ENCODE measurements at places on chromosomes 4 and X.
A peak's percentile ranks its signal among the peaks of the same experiment; 100 is the strongest.

GRCh38 chrX:103467887-103468286 is 51.4 kb downstream of the RAB40A start:
- DNase-seq: no peak

DNA sequence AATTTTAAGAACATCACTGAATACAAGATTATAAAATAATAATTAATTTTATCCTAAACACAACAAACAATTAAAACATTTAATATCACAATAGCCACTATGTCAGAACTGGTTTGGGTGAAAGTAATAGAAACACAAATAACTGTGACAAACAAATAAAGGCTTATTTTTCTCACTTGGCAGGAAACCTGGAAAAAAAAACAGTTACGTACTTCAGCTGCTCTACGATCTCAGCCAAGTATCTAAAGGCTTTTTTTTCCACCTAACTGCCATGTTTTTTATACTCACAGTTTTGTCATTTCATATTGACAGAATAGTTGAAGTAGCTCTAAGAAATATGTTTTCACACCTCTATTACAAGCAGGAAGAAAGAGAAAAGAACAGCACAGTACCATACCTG is 284.8 kb upstream of the INTU start:
- DNase-seq: no peak

GRCh38 chr4:113695328-113696169 is 66.0 kb downstream of the CAMK2D start:
- DNase-seq: no peak

- no peak for DNase-seq
Observed at GRCh38 chr4:152696764-152697261, 17.0 kb upstream of the TMEM154 start.

DNA sequence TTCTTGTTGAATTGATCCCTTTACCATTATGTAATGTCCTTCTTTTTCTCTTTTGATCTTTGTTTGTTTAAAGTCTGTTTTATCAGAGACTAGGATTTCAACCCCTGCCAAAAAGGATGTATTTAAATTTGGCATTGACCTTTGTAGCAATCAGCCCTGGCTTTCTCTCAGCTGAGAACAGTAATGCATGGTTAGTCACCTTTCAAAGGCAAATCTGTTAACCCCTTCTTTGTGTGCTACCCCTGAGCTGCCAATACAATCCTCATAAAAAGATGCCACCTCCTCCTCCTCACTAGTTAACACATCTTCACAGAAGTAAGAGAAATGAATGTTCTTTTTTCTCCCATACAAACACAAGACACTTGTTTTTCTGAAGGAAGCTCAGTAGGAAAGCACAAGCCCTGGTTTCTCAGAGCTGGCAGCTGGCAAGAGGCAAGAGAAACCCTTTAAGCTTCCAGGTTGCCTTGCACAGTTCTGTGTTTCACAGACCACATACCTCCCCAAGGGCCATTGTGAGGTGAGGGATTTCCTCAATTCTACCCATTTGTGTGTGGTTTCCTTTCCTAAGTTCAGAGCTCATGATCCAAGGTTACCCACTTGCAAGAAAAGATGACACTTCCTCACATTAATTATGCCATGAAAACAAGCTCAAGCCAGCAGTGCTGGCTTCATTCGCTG is 122.6 kb downstream of the RCHY1 start:
- no peak for DNase-seq

- DNase-seq: no peak
Observed at GRCh38 chr4:6961496-6962210, 52.0 kb downstream of the TBC1D14 start.

DNA sequence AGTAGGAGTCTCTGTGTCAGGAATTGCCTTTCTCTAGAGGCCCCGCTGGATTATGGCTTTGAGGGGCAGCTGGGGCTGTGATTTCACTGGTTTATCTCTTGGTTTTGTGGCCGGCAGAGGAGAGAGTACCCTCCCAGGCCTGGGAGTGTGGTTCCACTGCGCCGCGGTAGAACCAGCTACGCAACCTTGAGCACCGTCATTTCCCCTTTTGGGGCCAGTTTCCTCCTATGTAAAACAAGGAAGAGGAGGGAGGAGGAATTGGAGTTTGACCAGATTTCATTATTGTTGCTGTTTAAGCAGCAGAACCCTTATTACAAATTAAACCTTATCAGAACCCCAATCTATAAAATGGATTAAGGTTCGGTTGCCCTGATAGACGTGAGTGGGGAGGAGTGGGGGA is 4.4 kb downstream of the SOX3 start:
- no peak for DNase-seq

DNA sequence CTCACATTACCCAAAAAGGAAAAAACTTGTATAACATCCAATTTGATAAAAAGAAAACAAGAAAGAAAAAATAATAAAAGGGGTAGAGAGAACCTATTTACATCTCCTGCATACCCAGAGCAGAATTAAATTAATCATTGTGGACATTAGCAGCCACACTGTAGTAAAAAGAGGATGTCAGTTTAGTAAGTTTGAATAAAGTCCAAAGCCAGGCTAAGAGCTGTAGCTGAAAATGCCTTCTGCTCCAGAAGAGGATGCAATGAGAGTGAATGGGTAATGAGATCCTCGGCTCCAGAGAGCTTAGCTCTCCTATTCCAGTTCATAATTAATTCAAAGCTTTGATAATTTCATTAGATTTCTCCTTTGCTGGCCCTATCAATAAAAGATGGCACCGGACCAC is 78.2 kb downstream of the SLC10A7 start:
- DNase-seq: no peak

DNA sequence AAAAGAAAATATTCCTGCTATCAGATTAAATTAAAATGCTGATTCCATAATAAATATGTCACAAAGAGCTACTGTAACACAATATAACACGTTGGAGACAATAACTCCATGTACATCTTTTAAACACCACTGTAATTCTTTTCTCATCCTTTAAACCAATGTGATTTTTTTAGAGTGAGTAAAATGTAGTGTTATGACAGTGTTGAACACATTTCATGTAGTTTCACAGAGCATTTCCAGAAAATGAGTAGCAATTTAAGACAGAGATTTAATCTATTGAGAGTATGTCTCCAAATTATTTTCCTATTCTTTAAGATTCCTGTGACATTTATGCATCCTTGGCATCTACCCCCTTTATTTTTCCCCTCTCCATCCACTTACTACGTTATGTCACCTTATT is 17.1 kb upstream of the PRRG1 start:
- no peak for DNase-seq

DNA sequence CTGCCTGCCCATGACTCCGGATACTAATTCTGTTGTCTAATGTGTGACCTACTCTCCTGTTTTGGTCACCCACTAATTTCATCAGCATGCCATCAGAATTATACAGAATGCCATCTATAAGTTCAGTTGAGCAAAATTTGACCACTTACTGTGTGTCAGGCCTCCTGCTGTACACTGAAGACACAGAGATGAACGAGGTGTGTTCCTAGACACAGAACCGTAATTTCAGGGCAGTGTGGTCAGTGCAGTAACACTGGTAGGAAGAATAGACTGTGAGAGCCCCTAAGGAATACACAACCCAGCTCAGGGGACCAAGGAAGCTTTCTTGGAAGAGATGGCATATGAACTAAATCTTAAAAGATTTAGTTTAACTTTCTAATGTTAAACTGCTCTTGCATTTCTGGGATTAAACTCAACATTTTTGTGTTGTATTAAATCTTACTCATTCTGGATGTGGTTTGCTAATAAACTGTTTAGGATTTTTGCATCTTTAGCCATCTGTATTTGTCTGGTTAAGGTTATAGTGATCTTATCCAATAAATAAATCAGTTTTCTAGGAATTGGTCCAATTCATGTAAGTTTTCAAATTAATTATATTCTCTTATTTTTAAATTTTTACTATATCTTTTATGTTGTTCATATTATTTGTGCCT is 34.3 kb downstream of the KANTR start:
- no peak for DNase-seq

- DNase-seq: no peak
Observed at GRCh38 chr4:24933684-24934275, 20.9 kb upstream of the CCDC149 start.

DNA sequence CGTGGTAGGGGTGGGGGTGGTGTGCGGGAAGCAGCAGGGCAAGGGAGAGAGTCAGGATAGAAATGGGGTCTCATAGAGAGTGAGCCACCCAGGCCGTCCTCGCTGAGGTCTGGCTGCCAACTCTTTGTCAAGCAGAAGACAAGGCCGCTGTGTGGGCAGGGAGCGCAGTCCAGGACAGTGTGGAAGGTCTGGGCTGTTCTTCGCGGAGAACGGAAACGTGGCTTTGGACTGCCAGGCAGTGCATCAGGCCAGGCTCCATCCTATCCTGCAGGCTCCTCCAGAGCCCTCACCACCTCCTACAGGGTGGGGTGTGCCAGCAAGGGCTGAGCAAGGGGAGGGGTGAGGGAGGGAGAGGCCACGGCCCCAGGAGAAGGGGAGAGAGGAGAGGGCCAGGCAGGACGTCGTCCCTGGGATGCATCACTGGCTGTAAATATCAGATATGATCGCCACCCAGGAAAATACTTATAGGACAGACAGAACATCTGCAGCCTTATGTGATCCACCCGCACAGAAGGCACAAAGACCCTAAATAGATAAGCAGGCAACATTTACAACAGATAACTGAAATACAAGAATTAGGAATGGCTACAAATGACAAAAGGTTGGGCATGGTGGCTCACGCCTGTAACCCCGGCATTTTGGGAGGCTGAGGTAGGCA is 85.3 kb downstream of the ABLIM2 start:
- DNase-seq: peak; percentile 72

- DNase-seq: peak; percentile 72
Observed at GRCh38 chr4:7559741-7560395, 125.1 kb upstream of the PSAPL1 start.

DNA sequence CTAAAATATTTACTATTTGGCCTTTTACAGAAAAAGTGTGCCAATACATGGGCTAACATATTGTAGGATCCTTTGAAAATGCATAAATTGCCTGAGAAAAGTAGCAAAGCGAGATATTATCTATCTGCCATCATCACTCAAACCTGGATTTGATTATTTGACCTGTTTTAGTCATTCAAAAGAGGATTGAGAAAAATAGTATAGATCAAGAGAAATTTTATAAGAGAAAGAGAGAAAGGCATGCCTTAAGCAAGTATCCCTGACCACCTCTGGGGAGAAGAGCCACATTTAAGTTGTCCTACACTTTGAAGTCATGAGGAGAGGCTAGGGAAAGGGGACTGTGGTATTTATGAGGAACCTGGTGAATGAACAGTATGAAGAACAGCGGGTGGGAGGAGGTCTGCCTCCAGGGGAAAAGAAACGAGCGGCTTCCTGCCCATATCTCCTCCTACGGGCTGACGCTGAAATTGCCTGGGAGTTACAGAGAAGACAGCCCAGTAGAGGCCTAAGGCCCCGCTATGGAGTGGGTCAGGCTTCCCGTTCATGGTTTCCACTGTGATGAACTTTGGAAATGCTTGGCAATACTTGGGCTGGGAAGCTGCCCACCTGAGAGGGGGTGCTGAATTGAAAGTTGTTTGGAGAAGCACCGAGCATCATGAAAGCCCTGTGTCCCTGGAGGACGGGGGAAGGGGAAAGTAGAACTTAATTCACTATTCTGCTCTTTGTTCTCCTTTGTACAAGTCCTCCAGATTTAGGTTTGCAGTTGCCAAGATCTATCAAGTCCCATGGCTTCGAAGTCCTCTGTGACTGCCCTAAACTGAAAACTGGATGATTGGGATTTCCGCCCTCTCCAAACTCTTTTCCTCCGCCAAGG is 106.9 kb upstream of the ACSL4 start:
- DNase-seq: no peak

DNA sequence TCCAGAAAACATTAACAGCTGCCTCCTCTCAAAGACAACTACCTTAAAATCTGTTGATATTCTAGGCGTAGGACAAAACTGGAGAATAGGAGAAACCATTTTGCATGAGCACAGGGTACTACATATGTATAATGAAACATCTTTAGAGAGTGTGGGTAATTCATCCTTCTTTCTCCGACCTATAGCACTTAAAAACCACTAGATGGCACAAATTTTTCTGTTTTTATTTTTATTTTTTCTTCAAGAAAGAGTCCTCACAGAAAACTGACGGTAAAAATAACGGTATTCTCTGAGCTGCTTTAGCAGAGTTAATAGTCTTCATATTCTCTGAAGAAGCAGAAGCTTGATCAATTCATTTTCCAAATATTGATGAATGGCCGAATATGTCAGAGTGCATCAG is 14.6 kb downstream of the SMIM31 start:
- no peak for DNase-seq

- DNase-seq: no peak
Observed at GRCh38 chr4:8259743-8260430, 9.7 kb upstream of the HTRA3 start.

DNA sequence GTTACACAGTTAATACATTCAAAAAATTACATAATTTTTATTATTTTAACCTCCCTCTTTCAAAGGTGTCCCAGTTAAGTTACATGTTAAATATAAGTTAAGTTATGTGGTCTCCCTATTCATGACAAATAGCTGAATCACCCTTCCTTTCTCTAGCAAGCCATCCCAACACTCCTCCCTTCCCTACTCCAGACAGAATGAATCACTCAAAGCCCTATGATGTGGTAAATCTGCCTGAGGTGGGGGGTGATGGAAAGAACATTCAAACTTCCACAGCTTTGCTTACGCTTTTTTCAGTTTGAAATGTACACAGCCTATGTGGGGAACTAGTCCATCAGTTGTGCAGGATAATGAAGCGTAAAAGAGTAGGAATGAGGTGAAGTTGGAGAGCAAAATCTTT is 90.2 kb downstream of the CXCL13 start:
- DNase-seq: no peak

GRCh38 chr4:140223056-140223810 is 69.2 kb upstream of the MAML3 start:
- no peak for DNase-seq

DNA sequence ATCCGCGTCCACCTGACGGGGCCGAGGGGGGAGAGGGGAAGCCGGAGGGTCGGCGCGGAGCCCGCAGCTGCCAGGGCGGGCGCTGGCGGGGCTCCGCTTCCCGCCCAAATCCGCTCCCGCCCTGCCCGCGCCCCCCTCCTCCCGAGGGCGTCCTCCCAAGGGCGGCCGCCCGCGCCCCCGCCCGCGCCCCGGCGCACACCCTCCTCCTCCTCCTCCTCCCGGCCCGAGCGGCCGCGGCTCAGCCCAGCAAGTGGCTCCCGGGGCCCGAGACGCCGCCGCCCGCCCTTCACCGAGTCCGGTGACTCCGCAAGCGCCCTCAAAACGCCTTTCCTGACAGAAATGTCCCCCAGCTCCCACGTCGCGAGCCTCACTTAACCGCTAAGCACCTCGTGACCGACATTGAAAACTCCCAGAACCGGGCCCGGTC is 487 bp downstream of the HMGB2 start:
- DNase-seq: peak; percentile 87

GRCh38 chrX:30822068-30822681 is 66.9 kb downstream of the TAB3 start:
- DNase-seq: no peak

GRCh38 chr4:26590639-26591038 is 6.8 kb downstream of the TBC1D19 start:
- DNase-seq: no peak

DNA sequence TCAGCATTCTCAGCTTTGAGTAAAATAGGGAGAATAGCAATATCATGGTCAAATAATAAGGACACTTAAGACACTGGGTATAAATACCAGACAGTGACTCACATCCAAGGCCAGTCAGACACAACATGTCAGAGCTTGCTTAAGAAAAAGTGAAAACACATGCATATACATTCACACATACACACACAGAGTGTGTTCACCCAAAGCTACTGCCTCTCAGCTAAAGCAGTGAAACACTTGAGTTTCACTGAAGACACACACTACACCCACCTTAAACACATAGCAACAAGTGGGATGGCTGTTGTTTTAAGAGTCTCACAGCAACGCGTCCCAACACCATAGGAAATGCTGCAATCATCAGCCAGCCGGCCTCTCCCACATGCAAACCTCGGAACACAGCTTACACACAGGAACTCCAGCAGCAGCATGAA is 14.4 kb downstream of the SHROOM4 start:
- DNase-seq: no peak

GRCh38 chr4:78174891-78175290 is 117.8 kb downstream of the FRAS1 start:
- no peak for DNase-seq

Data from posterior vena cava (tissue), 2 donors.